Heart left ventricle (tissue), 16 donors: ENCODE measurements at places on chromosomes 12 and 14. TPM values are rescaled to one million over a fixed set of nuclear protein-coding genes. Genes with fewer than 3 reads are reported as not detected.
A peak's percentile ranks its signal among the peaks of the same experiment; 100 is the strongest.

DNA sequence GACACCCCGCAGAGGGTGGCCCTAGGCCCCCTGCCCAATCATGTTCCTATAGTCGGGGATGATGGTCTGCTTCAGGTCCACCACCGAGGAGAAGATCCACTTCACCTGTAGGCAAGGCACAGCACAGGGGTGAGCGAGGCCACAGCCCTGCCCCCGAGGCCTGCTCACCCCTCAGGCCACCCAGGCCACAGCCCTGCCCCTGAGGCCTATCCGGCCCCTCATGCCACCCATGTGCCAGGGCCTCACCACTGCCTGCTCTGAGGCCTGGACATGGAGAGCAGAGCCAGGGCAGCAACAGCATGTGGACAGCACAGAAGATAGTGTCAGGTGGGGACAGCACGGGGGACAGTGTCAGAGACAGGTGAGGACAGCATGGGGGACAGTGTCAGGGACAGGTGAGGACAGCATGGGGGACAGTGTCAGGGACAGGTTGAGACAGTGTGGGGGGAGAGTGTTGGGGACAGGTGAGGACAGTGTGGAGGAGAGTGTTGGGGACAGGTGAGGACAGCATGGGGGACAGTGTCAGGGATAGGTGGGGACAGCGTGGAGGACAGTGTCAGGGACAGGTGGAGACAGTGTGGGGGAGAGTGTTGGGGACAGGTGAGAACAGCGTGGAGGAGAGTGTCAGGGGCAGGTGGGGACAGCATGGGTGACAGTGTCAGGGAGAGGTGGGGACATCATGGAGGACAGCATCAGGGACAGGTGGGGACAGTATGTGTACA is 239.7 kb downstream of the TMEM121 start:
- no peaks in the 10 kb centered on the region for H3K36me3 ChIP-seq
- H3K27ac ChIP-seq: no peak overlapping the region
- H3K4me1 ChIP-seq: no peaks in the 10 kb centered on the region
- H3K27me3 ChIP-seq: no peaks in the 10 kb centered on the region
- H3K4me3 ChIP-seq: no peak overlapping the region
- no peak for DNase-seq

DNA sequence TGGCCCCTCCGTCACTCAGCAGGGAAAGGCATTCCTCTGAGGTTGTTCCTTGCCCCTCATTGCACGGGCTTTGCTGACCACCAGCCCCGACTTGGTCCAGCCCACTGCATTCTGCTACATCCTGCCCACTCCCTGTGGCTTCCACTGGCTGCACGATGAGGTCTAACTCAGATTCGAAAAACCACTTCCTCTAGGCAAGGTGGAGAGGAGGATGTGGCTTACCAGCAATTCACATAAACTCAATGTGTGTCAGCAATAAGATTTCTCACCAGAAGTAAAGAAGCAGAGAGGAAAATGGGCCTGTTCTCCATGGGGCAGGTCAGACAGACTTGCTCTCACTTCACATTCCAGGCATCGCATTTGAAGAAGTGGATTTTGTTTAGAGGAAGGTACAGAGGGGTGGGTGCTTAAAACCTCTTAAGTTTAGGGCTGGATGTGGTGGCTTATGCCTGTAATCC is 14.7 kb downstream of the GPR68 start:
- no peak for DNase-seq
- no peak overlapping the region for H3K4me3 ChIP-seq
- no peaks in the 10 kb centered on the region for H3K36me3 ChIP-seq
- no peaks in the 10 kb centered on the region for H3K27me3 ChIP-seq

- H3K4me1 ChIP-seq: peaks cover 23% of the 10 kb centered on the region
- no peaks in the 10 kb centered on the region for H3K36me3 ChIP-seq
- no peaks in the 10 kb centered on the region for H3K27me3 ChIP-seq
- no peak for DNase-seq
- H3K27ac ChIP-seq: no peak overlapping the region
Measured at GRCh38 chr14:103068351-103069073, 11.2 kb upstream of the CDC42BPB start.

- H3K27ac ChIP-seq: peak overlapping the region; percentile 83
- no peaks in the 10 kb centered on the region for H3K4me1 ChIP-seq
- no peak overlapping the region for H3K4me3 ChIP-seq
- no peaks in the 10 kb centered on the region for H3K36me3 ChIP-seq
Measured at GRCh38 chr12:64090047-64090446, 132.0 kb downstream of the KICS2 start.

GRCh38 chr14:75430526-75430925 is 2.7 kb downstream of the JDP2 start:
- H3K4me1 ChIP-seq: peaks cover 27% of the 10 kb centered on the region
- H3K27me3 ChIP-seq: no peaks in the 10 kb centered on the region
- no peak for DNase-seq
- no peaks in the 10 kb centered on the region for H3K36me3 ChIP-seq

GRCh38 chr14:99632410-99633035 is 12.4 kb upstream of the HHIPL1 start:
- H3K4me1 ChIP-seq: peaks cover 4% of the 10 kb centered on the region
- no peak for DNase-seq
- H3K27ac ChIP-seq: no peak overlapping the region

GRCh38 chr14:89675590-89675989 is 258.6 kb upstream of the FOXN3 start:
- no peak overlapping the region for H3K27ac ChIP-seq
- no peak overlapping the region for H3K4me3 ChIP-seq
- H3K4me1 ChIP-seq: no peaks in the 10 kb centered on the region

The CLEC4A gene
- not detected for total RNA-seq

DNA sequence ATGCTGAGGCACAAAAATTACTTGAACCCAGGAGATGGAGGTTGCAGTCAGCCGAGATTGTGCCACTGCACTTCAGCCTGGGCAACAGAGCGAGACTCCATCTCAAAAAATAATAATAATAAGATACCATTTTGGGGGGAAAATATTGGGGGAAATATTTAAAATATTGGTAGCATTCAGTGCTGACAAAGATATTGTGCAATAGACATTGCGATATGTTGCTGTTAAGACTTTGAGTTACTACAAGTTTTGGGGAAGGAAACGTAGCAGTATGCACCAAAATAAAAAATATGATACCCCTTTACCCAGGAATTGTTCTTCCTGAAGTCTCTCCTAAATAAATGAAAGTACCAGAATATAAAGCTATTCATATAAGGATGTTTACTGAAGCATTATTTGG is 37.7 kb upstream of the MYBPC1 start:
- H3K4me1 ChIP-seq: no peaks in the 10 kb centered on the region
- no peak for DNase-seq
- no peak overlapping the region for H3K27ac ChIP-seq
- no peak overlapping the region for H3K4me3 ChIP-seq
- H3K36me3 ChIP-seq: no peaks in the 10 kb centered on the region

The TAS2R14 gene
- 0.81 TPM for total RNA-seq

- no peaks in the 10 kb centered on the region for H3K27me3 ChIP-seq
- DNase-seq: peak; percentile 68
- peaks cover 9% of the 10 kb centered on the region for H3K36me3 ChIP-seq
- H3K4me3 ChIP-seq: peak overlapping the region; percentile 91
- peak overlapping the region; percentile 99 for H3K27ac ChIP-seq
Measured at GRCh38 chr12:57127101-57127725, 1.1 kb upstream of the LRP1 start.

GRCh38 chr14:67253076-67253635 is 11.9 kb downstream of the PALS1 start:
- DNase-seq: no peak
- H3K36me3 ChIP-seq: no peaks in the 10 kb centered on the region
- no peak overlapping the region for H3K4me3 ChIP-seq
- H3K4me1 ChIP-seq: no peaks in the 10 kb centered on the region
- no peaks in the 10 kb centered on the region for H3K27me3 ChIP-seq
- H3K27ac ChIP-seq: no peak overlapping the region

The POLE2 gene
- 1.0 TPM for total RNA-seq

GRCh38 chr14:75283162-75283832 is 4.7 kb downstream of the FOS start:
- H3K4me3 ChIP-seq: no peak overlapping the region
- no peaks in the 10 kb centered on the region for H3K27me3 ChIP-seq

The KIF5A gene
- total RNA-seq: not detected

DNA sequence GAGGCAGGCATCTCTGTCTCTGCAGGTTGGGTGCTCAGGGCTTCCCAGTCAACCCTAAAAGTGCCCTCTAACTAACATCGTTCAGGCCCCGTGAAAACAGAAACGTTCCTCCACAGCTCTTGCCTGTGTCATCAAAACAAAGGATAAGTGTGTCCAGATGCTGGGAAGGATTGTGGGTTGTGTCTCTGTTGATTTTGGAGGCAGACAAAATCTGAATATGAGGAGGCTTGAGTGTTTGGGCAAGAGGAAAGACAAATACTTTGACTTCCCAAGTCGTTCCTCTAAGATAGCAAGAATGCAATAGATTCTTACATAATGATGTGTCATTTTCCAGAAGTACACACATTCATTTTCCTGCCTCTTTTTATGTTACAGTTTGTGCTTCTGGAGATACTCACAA is 52.9 kb downstream of the SERPINA3 start:
- H3K4me3 ChIP-seq: no peak overlapping the region
- H3K27ac ChIP-seq: no peak overlapping the region
- no peaks in the 10 kb centered on the region for H3K4me1 ChIP-seq
- DNase-seq: no peak
- H3K27me3 ChIP-seq: no peaks in the 10 kb centered on the region
- H3K36me3 ChIP-seq: no peaks in the 10 kb centered on the region

DNA sequence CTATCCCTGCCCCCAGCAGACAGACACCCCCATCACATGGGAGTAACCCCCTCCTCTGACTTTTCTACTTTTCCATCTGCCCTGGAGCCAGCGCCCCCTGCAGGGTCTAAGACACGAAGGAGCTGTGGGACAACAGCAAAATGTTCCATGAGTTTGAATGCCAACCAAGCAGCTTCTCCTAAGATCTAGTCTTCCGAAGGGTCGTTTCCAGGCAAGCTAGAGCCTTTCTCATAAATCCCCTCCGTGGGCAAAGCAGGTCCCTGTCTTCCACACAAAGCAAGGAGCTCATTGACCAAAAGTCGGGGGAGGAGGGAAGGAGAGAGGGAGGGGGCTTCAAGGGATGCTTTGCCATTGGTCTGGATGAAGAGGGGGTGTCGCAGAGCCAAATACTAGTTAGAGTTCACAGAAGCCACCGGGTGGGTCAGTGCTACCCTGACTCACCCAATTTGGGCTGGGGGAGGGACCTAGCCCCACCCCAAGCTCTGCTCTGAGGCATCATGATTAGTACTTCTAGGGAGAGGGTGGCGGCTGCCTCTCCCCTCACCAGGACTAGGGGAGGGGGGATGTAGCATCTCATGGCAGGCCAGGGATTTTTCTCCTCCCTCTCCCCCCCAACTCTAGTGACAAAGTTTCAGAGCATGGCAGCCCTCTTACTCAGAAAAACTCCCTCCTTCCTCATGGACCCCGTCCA is 1.6 kb downstream of the MSI1 start:
- peaks cover 35% of the 10 kb centered on the region for H3K27me3 ChIP-seq
- H3K36me3 ChIP-seq: no peaks in the 10 kb centered on the region
- peaks cover 3% of the 10 kb centered on the region for H3K4me1 ChIP-seq
- no peak for DNase-seq

The DICER1 gene
- 29.3 TPM for total RNA-seq

The NEUROD4 gene
- not detected for total RNA-seq

- no peaks in the 10 kb centered on the region for H3K27me3 ChIP-seq
- H3K4me3 ChIP-seq: peak overlapping the region; percentile 82
- H3K27ac ChIP-seq: peak overlapping the region; percentile 97
- no peaks in the 10 kb centered on the region for H3K36me3 ChIP-seq
Measured at GRCh38 chr14:50230401-50230700, 1.0 kb downstream of the SOS2 start.

- no peaks in the 10 kb centered on the region for H3K27me3 ChIP-seq
- peaks cover 6% of the 10 kb centered on the region for H3K4me1 ChIP-seq
- DNase-seq: no peak
- no peaks in the 10 kb centered on the region for H3K36me3 ChIP-seq
- H3K4me3 ChIP-seq: no peak overlapping the region
Measured at GRCh38 chr12:3049611-3050249, 27.4 kb upstream of the TSPAN9 start.

GRCh38 chr12:107131832-107132616 is 38.7 kb upstream of the CRY1 start:
- no peaks in the 10 kb centered on the region for H3K36me3 ChIP-seq
- H3K4me1 ChIP-seq: peaks cover 6% of the 10 kb centered on the region
- no peak for DNase-seq

The SYT1 gene
- 0.12 TPM for total RNA-seq

The PTPRR gene
- 0.48 TPM for total RNA-seq

DNA sequence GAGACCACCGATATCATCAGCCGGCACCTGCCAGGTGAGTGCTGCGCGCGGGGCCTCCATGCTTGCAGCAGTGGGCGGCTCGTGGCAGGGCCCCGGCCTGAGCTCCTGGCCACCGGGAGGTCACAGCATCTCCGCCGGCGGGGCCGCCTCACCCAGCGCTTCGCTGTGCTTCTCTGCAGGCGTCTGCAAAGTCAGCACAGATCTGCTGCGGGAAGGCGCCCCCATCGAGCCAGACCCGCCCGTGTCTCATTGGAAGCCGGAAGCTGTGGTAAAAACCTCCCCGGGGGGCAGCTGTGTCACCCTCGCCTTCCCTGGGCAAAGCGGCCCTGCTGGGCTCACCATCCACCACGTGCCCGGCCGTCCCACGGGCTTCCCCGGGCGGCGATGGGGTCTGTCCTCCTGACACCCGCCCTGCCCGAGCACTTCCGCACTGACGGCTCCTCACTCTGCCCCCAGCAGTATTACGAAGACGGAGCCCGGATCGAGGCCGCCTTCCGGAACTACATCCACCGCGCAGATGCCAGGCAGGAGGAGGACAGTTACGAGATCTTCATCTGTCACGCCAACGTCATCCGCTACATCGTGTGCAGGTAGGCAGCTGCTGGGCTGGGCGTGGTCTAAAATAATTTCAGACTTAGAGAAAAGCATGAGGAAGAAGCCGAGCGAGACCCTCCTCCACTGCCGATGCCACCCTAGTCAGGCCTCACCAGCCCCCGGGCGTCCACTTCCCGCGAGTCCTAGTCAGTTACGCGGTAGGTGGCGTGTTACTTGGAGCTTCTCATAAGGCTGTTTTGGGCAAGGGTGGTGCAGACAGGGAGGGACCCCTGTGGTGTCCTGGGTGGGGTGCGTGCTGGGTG is 7.1 kb downstream of the PGAM5 start:
- peaks cover 75% of the 10 kb centered on the region for H3K36me3 ChIP-seq
- no peak overlapping the region for H3K27ac ChIP-seq

The GOLT1B gene
- total RNA-seq: 15.3 TPM

The ARL6IP4 gene
- 140 TPM for total RNA-seq

The KRT72 gene
- not detected for total RNA-seq

GRCh38 chr14:104436741-104437701 is 142.5 kb upstream of the C14orf180 start:
- H3K4me1 ChIP-seq: peaks cover 10% of the 10 kb centered on the region
- H3K27ac ChIP-seq: peak overlapping the region; percentile 75
- DNase-seq: no peak
- H3K4me3 ChIP-seq: peak overlapping the region; percentile 15
- H3K36me3 ChIP-seq: no peaks in the 10 kb centered on the region
- no peaks in the 10 kb centered on the region for H3K27me3 ChIP-seq
